ENCODE measurements at places on chromosomes 2 and 18. TPM values are rescaled to one million over a fixed set of nuclear protein-coding genes. Genes with fewer than 3 reads are reported as not detected.

The PAX8 gene
- 5.9 TPM for total RNA-seq

The RAB27B gene
- total RNA-seq: 21.5 TPM

The LCT gene
- total RNA-seq: not detected

The UGT1A10 gene
- total RNA-seq: not detected

The MAP3K19 gene
- 21.1 TPM for total RNA-seq

The CPS1 gene
- total RNA-seq: 3.1 TPM

The UGT1A3 gene
- total RNA-seq: not detected

The CYP27C1 gene
- total RNA-seq: 0.06 TPM

The CACNB4 gene
- 8.1 TPM for total RNA-seq

The CFAP65 gene
- total RNA-seq: 10.3 TPM

The RESP18 gene
- not detected for total RNA-seq

The CTDP1 gene
- 30.5 TPM for total RNA-seq

The FRZB gene
- total RNA-seq: 7.4 TPM

The UGT1A4 gene
- total RNA-seq: 0.21 TPM

The CDK15 gene
- 2.3 TPM for total RNA-seq

The SDC1 gene
- 234 TPM for total RNA-seq

The PNO1 gene
- total RNA-seq: 13.3 TPM

The GLI2 gene
- total RNA-seq: 9.2 TPM

The SOCS6 gene
- total RNA-seq: 21.4 TPM

The VSNL1 gene
- 6.9 TPM for total RNA-seq

The SCN7A gene
- 178 TPM for total RNA-seq

The IL1A gene
- 3.5 TPM for total RNA-seq

The CTAGE1 gene
- not detected for total RNA-seq

The MC4R gene
- not detected for total RNA-seq

The RUFY4 gene
- total RNA-seq: 0.31 TPM

The SPDYA gene
- 1.1 TPM for total RNA-seq

The LPIN1 gene
- total RNA-seq: 36.1 TPM

The C2orf66 gene
- not detected for total RNA-seq

The ASAP2 gene
- total RNA-seq: 19.2 TPM

The SLC40A1 gene
- total RNA-seq: 94.2 TPM

The RAD51AP2 gene
- not detected for total RNA-seq

The CYS1 gene
- total RNA-seq: 1.0 TPM

The MYCN gene
- total RNA-seq: 0.49 TPM

The COL5A2 gene
- total RNA-seq: 75.3 TPM

The FAM237A gene
- not detected for total RNA-seq

The ANTXR1 gene
- total RNA-seq: 54.1 TPM

The RBFA gene
- total RNA-seq: 27.2 TPM

The MAB21L4 gene
- 2.9 TPM for total RNA-seq

All from lung (tissue), 17 donors.